ENCODE measurements at places on chromosomes 6 and 20.

DNA sequence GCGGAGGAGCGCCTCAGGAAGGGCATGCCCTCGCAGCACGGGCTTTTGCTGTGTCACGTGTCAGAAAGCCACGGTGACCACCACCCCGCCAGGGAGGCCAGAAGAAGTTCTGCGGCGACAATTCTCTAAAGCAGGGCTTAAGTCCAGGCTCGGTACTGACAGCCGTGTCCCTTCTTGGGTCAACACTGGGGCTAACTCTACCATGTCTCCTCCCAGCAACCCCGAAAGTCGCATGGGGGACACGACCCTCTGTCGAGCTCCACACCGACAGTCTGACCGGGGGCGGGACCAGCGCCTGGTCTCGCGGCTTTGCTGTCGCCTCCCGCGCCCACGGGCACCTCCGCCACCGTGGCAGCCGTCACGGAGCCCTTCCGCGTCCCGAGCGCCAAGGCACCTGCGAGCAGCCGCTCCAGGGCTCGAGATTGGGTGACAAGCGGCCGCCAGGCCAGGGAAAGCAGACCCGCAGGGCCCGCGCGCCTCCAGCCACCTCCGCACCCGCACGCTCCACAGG is 534 bp downstream of the NANP start:
- DNase-seq: peak; percentile 44

GRCh38 chr6:25186919-25187318 is 92.3 kb upstream of the CARMIL1 start:
- no peak for DNase-seq

DNA sequence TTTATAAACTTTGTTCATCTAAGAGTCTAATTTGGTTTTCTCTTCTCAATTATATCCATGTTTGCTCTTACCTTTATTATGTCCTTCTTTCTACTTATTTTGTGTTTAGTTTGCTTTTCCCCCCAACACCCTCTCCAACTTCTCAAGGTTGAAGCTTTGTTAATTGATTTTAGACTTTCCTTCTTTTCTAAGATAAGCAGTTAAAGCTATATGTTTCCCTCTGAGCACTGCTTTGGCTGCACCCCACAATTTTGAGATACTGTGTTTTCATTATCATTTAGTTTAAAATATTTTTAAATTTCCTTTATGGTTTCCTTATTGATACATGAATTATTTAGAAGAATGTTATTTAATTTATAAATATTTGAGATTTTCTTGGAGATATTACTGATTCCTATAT is 13.9 kb upstream of the BEND6 start:
- DNase-seq: no peak

DNA sequence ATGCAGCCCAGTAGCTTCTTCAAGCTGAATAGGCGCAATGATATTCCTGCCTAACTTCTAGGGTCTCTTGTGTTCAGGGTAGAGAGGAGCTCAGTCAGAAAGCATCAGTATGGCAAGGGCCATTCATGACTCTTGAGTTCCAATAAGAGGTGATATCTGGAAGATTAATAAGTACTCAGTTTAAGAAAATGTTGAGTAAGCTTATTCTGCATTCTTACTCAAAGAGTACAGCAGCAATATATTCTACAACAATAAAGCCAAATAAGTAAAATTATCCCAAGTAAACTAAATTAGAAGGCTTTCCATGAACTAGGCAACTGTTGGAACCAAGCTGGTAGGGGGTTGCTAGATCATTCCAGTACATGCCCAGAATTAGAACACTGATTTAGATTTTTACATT is 303.2 kb downstream of the PACRG start:
- no peak for DNase-seq
